ENCODE measurements at places on chromosomes 1 and 21.

DNA sequence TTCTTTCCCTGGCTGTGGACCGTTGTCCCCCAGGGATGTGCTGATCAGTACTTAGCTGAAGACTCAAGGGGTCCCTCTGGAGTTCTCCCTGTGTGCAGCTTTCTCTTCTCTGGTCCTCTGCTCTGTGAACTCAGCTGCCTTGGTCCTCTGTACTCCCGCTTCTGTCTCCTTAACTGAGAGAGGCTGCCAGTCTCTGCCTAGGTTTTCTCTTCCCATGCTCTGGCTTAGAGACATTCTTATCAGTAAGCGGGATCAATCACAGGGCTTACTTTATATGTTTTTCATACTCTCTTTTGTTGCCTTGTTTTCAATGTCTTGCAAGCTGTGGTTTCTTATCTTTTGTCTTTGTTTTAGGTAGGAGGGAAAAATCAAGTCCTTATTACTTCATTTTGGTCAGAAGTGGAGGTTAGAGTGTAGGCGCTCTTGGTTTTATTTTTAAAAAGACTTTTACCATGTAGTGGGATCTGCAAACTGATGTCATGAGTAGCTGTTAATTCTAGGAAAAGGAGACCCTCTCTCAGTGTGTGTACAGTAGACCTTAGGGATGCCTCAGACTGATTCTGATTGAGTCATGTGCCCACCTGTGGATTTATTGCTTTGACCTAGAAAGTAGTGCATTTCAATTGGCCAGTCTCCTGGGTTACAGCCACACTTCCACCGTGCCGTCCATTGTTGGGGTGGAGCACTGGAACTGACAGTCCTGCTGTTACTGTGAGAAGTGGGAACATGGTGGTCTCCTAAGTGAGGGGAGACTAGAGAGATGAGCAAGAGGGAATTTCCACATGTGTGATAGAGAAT is 46.6 kb downstream of the TTC3 start:
- no peak for DNase-seq

GRCh38 chr1:241695246-241696171 is 43.4 kb downstream of the WDR64 start:
- no peak for DNase-seq

GRCh38 chr1:97451944-97452343 is 468.9 kb downstream of the DPYD start:
- DNase-seq: no peak

GRCh38 chr21:35428001-35428320 is 378.9 kb upstream of the RUNX1 start:
- DNase-seq: no peak

- DNase-seq: no peak
These were observed 2.3 kb downstream of the H3-3A start for GRCh38 chr1:226064816-226065248.

GRCh38 chr1:151346082-151346768 is 827 bp downstream of the RFX5 start:
- no peak for DNase-seq

DNA sequence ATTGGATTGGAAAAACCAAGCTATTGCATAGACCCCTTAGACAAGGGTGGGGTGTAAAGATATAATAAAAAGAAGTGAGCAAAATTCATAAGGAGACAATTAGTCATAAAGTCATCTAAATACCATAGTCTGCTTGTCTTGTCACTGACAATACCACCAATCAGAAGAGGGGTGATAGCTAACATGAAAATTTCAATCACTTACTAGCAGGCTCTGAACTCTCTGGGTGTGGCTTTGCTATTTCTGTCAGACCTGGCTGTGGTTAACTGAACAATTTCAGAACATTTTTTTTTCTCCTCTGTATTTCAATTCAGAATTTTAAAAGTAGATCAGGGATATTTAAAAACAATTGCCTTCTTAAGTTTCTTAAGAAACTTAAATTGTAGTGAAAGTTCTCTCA is 158.5 kb upstream of the PRMT6 start:
- DNase-seq: no peak

GRCh38 chr21:45724345-45724961 is 80.9 kb downstream of the PCBP3 start:
- no peak for DNase-seq
